ENCODE measurements at places on chromosomes 3 and 15.

GRCh38 chr15:65926899-65927298 is 57.6 kb downstream of the RAB11A start:
- DNase-seq: no peak

- DNase-seq: no peak
Measured at GRCh38 chr3:140493271-140493670, 184.6 kb upstream of the TRIM42 start.

- no peak for DNase-seq
Measured at GRCh38 chr15:88252441-88252840, 4.1 kb downstream of the NTRK3 start.

GRCh38 chr3:181581656-181582055 is 130.1 kb upstream of the SOX2 start:
- no peak for DNase-seq

GRCh38 chr15:79329171-79329611 is 18.3 kb downstream of the TMED3 start:
- no peak for DNase-seq

- no peak for DNase-seq
Measured at GRCh38 chr15:40785814-40786213, 16.0 kb downstream of the C15orf62 start.

DNA sequence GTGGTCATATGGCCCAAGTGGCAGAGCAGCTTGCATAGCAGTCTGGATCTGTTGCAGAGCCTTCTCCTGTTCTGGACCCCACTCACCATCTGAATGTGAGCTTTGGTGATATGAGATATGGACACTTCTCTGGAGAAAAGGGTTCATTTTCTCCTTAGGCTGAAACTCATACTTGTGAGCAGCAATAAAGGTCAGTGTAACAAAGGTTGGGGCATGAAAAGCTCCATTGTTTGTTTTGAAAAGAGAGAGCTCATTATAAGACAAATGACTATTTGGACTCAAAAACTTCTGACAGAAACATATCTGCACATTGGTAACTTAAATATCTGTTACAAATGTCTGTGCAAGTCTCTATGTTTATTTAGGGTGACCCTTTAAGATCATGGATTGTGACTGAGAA is 517.3 kb downstream of the MFSD1 start:
- DNase-seq: no peak

- DNase-seq: peak; percentile 32
Measured at GRCh38 chr3:78050276-78051065, 1010.6 kb downstream of the ROBO2 start.

- no peak for DNase-seq
Measured at GRCh38 chr3:96959901-96960641, 145.7 kb downstream of the EPHA6 start.

GRCh38 chr3:184718431-184718830 is 6.6 kb upstream of the MAGEF1 start:
- no peak for DNase-seq

DNA sequence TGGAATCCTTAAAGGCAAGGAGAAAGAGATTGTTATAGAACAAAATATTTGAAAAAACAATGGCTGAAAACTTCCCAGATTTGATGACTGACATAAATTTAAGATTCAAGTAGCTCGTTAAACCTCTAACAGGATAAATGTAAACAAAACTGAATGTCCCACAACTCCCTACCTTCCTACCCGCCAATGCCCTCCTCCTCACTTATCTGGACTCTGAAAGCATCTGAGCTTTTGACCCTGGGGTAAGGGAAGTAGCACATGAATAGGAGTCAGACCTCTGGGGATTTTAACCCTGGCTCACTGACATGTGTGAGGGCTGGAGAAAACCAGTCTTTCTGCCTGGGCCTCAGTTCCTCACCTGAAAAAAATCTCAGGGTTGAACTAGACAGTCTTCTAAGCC is 26.9 kb downstream of the CYP19A1 start:
- no peak for DNase-seq

- no peak for DNase-seq
Measured at GRCh38 chr3:122469659-122470058, 45.1 kb downstream of the KPNA1 start.

Measured in kidney epithelial cell (primary cell).